ENCODE measurements at places on chromosomes 1 and 21.

DNA sequence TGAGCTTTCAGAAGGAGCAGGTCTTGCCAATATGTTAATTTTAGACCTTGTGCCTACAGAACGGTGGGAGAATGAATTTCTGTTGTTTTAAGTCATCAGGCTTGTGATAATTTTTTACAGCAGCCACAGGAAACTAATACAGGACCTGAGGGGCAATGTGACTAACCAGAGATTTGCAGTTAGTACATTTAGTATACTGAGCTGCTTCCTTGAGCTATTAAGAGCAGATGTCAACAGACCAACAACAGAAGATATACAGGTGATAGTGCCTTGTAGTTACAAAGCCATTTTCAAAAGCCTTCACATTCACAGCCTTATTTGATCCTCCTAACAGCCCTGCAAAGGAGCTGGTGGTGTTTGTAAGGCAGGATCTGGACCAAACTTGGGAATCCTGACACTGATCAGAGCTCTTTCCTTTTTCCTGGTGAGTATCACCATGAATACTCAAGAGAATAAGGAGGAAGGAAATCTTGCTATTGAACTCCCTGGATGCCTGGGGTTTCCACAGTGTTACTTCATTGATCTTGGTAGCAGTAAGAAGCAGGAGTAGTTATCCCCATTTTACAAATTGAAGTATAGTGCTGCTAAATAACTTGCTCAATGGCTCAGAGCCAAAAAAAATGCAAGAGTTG lies 4.7 kb upstream of the SLAMF1 start:
- DNase-seq: no peak

DNA sequence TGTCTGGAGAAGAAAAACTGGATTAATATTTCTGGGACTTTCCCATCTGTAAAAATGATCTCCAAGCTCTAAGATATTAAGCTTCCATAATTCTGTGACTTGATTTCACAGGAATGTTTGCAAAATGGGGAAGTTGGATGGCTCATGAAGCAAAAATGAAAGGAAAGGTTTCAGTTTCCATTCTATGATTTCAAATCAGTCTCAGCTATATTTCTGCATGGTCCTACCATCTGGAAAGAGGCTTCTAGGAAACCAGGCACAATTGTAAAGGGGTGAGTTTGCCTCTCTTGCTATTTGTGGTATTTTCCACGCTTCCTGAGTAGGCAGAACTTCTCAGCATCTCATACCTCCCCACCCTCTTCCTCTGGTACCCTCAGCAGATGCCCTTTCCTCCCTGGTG lies 22.4 kb upstream of the ACTN2 start:
- no peak for DNase-seq

- DNase-seq: no peak
These were observed 935 bp upstream of the YIPF1 start for GRCh38 chr1:53890522-53890941.

DNA sequence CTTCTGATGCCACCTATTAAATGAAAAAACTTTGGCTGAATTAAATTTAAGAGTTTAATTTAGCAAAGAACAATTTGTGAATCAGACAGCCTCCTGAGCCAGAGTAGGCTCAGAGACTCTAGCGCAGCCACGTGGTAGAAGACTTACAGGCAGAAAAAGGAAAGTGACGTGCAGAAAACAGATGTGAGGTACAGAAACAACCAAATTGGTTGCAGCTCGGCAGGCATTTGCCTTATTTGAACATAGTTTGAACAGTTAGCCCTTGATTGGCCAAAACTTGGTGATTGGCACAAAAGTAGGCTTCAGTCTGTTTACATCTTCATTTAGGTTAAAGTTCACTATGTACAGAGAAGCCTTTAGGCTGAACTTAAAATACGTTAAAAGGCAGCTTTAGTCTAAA lies 22.9 kb downstream of the TCP10L start:
- DNase-seq: peak; percentile 17
